Thymus (tissue), 14 donors: ENCODE measurements at places on chromosomes 2 and 18. TPM values are rescaled to one million over a fixed set of nuclear protein-coding genes. Genes with fewer than 3 reads are reported as not detected.

The REG3G gene
- total RNA-seq = 0.09 TPM

DNA sequence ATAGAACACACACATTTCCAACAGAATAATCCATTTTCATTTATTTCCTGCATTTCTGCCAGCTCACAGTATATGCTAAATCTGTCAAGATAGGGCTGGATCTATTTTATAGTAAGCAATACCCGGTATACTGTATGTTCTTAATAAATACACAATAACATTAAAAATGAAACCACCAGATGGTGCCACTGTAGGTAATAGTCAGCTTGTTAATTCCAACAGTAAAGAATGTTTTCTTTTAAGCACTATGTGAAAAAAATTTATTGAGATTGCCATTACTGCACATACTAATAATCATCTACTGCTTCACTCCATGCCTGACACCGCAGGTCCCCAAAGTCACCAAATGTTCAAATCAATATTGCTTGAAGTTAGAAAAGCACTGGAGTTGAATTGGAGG is 131.5 kb upstream of the PGAP1 start:
- H3K4me1 ChIP-seq = no peaks in the 10 kb centered on the region
- no peak for DNase-seq
- H3K4me3 ChIP-seq = no peak overlapping the region

- H3K4me1 ChIP-seq = no peaks in the 10 kb centered on the region
- H3K4me3 ChIP-seq = no peak overlapping the region
- H3K27me3 ChIP-seq = no peaks in the 10 kb centered on the region
- H3K36me3 ChIP-seq = peaks cover 7% of the 10 kb centered on the region
Observed at GRCh38 chr18:41996020-41996419, 41.0 kb downstream of the PIK3C3 start.

DNA sequence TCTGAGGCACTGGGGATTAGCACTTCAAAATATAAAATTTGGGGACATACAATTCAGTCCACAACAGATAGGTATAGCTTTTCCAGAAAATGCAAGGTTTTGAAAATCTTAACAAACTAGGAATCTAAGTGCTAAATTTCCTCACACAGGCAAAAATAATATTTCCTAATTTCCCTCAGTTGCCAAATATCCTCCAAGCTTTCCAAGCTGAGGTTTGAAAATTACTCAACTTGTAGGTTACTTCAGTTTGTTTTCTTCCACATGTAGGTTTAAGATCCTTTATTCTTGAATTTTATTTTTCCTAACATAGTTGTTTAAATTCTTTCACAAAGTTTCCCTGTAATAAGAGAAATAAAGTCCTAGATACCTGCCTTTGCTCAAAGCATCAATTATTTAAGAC is 192.9 kb upstream of the NRXN1 start:
- H3K4me1 ChIP-seq = no peaks in the 10 kb centered on the region
- no peaks in the 10 kb centered on the region for H3K36me3 ChIP-seq
- H3K4me3 ChIP-seq = no peak overlapping the region

DNA sequence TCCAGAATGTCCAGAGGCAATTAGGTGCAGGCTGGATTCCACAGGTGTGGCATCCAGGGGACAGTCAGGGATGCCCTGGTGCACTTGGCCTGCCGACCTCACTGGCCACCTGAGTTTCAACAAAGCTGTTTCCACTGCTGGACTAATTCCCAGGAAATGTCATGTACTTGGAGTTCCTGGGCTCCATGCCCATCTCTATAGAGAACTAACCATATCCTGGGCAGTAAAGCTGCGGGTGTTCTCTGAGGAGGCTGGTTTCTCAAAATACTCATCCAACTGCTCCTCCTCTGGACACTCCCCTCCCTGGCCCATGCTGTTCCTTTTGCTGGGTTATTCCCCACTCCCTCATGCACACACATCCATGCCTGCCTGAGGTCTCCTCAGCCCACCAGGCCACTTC is 161.9 kb upstream of the SKOR2 start:
- no peak overlapping the region for H3K27ac ChIP-seq
- no peaks in the 10 kb centered on the region for H3K27me3 ChIP-seq
- no peak for DNase-seq
